Activated CD4-positive, CD25-positive, alpha-beta regulatory T cell (primary cell): ENCODE measurements at places on chromosomes 1 and 21.

DNA sequence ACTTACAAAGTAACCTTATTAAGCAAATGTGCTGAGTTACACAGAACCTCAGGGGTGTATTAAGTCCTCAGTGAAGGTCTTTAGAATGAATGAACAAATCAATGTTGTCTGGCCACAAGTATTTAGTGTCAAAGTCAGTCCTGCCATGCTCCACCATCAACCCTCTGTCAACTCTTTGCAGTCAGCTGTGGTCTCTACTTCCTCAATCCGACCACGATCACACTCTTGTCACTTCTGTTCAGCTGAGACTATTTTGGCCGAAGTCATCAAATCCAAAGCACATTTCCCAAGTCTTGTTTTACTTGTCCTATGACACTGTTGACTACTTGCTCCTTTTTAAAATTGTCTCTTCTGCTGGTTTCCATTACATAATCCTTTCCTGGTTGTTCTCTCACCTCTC, 173.5 kb downstream of the ST6GALNAC5 start:
- DNase-seq, result no peak

GRCh38 chr1:105087506-105087905, 1337.8 kb downstream of the AMY1C start:
- no peak for DNase-seq

GRCh38 chr1:27388337-27389005, 4.0 kb upstream of the GPR3 start:
- peak; percentile 53 for DNase-seq

GRCh38 chr1:36450270-36450918, at the start of gene OSCP1:
Gene OSCP1, minus strand, starts transcription at chr1:36450451. Its CDS starts 82 bp downstream, at chr1:36450369.
- peak; percentile 60 for DNase-seq
